ENCODE measurements at places on chromosomes 12 and 14.

DNA sequence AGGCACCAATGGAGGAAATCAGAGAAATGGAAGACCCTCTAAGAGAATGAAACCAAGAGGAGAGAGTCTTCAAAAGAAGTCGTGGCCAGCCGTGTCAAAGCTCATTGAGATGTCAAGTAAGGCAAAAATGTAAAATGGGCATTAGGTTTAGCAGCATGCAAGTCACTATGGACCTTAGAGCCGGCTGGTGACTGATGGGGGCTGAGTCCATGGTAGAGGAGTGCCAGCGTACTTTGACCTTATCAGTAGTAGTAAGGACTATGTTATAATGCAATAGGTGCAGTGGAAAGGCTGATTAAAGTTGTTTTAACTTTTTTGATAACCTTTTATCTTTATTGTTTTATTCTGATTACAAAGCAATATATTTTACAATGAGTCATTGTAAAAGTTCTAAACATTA, 66.5 kb downstream of the ANO6 start:
- no peak for DNase-seq

GRCh38 chr12:109594556-109595317, 21.1 kb downstream of the MVK start:
- DNase-seq = no peak

DNA sequence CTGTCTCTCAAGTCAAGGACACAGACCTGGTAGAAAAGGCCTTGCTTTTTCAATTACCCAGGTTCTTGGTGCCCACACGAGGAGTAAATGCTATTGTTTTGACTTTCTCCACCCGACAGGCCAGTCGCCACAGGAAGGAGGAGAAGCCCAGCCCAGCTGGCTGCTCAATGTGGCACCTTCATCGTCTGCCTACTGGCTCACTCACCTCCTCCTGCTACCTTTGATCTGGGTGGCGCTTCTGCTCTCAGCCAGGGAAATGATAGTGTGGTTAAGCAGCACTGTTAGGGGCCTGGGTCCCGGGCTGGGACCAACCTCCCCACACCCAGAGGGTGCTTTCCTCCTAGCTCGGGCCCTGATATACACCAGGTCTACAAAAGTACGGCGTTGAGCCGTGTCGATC, 75.0 kb upstream of the FZD10 start:
- DNase-seq = no peak

DNA sequence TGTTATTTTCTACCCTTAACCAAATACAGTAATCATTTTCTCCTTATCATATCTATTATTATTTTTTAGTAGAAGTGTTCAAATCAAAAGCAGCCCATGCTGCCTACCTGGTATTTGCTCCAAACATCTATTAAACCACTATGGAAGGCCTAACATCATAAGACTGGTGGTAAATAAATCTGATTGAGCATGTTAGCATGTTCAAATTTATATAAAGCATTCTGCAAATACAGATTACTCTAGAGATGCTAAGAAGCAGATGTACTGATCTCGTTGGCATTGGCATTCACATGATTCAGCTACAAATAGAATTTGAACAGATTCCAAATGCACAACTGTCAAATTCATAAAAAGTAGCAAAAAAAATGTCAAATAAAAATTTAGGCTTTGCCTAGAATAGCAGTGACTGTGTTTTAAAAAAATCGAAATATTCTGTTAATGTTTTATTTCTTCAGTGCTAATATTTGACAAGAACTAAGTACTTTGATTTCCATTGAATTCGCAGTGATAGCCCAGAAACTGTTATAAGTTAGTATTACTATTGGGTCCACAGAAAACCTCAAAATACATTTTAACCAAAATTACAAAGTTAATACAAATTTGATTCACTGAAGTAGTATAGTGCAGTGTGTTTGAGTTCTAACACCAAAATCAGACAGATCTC, 9.4 kb upstream of the OSBPL8 start:
- DNase-seq = no peak

DNA sequence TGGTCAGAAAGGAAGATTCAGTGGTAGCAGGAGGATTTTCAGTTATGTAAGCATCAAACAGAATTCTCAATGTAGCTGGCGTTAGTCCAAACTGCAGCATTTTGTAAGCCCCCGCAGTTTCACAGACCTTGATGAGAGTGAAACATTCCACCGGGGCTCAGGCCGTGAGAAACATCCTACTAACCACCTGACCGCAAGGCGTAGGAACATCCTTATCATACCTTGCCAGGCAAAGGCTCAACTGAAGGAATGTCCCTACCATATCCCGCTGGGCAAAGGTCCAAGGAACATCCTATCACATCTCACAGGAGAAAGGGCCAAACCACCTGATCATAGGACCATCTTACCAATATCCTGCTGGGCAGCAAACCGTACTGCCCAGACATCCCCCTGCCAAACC, 624.8 kb upstream of the TMEM132C start:
- DNase-seq = no peak

- DNase-seq = peak; percentile 65
Observed at GRCh38 chr12:94149119-94149780, 873 bp downstream of the PLXNC1 start.

DNA sequence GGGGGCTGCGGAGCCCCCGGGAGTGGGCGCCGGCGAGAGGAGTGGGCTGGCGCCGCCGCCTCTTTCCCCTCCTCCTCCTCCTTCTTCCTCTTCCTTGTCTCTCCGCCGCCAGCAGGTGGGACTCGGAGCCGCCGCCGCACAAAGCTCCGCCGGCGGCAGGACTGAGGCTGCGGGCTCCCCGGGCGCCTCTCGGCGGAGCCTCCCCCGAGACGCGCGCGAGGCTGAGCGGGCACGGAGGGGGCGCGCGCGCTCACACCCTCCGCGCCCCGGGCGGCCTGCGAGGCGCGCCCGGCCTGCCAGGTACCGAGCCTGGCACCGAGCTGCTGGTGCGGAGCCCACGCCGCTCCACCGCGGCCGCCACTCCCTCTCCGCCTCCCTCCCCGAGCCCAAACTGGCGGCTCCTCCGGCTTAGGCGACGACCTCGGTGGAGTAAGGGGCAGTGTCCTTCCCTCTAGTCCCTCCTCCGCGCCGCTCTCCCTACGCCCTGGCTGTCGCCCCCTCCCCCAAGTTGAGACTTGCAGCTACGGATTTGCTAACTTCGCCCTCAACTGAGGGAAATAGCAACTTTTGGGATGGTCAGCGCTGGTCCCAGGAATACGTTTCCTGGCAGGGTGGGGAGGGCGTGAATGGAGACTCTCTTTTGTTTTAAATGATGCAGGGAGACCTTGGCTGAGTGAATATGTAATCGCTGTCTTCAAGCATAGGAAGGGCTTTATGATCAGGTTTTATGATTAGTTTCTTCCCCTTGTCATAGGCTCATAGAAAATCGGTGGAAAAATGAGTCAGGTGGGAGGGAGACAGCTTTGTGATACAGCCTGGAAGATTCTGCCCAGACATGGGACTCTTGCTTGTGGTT, 199.5 kb upstream of the CAND1 start:
- DNase-seq = peak; percentile 55

- no peak for DNase-seq
Observed at GRCh38 chr12:111006621-111007020, 86.2 kb upstream of the MYL2 start.

- DNase-seq = no peak
Observed at GRCh38 chr12:131399000-131399399, 311.9 kb upstream of the SFSWAP start.

DNA sequence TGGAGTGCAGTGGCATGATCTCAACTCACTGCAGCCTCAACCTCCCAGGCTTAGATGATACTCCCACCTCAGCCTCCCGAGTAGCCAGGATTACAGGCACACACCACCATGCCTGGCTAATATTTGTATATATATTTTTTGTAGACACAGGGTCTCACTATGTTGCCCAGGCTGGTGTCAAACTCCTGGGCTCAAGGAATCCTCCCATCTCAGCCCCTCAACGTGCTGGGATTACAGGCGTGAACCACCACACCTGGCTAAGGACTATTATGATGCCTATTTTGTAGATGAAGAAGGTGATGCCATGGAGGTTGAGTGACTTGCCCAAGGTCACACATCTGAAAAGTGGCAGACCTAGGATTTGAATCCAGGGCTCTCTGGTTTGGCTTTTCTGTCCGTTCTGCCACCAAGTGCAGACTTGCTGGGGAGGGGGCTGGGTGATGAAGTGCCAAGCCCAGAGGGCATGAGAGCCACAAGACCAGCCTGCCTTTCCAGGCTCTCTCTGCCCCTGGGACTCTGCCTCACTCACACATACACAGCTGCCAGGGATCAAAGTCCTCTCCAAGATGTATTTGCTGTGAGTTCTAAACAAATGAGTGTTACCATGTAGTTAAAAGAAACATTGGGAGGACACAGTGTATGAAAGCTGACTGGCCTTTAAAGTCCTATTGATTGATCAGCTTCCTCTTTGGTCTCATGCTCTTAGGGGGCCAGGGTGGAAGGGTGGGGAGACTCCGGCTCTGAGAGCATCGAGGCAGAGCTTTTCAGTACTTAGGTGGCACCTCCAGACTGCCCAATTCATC, 21.3 kb upstream of the RBM19 start:
- DNase-seq = no peak

GRCh38 chr12:131832321-131833231, 4.4 kb downstream of the MMP17 start:
- DNase-seq = no peak

- DNase-seq = no peak
Observed at GRCh38 chr14:91330856-91331255, 86.4 kb upstream of the GPR68 start.

DNA sequence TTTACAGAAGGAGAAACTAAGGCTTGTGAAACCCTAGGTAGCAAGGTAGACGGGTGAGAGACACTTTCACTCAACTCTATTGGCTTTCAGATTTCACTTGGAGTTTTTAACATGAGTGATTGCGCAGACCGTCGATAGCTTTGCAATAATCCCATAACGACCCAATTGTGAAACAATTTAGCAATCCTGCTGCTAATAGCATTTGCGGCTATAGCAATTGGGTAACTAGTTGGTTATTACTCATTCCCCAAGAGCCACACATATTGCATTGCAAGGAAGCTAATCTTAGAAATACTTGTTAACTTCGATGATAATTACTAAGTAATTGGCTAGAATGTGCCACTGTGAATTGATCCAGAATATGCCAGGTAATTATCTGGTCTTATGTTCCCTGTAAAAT, 159.9 kb upstream of the NOS1 start:
- peak; percentile 6 for DNase-seq

DNA sequence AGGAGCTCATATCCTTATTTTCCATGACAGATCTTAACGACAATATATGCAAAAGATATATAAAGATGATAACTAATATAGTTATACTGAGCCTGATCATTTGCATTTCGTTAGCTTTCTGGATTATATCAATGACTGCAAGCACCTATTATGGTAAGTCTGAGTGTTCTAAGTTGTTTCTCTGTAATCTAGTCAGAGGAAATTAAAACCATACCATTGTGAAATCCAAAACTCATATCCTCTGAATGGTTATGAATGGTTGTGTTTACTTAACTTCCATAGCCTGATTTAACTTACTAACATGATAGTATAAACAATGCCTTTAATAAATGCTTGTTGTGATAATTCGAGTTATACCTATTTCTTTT, 760 bp downstream of the TMEM19 start:
- no peak for DNase-seq

DNA sequence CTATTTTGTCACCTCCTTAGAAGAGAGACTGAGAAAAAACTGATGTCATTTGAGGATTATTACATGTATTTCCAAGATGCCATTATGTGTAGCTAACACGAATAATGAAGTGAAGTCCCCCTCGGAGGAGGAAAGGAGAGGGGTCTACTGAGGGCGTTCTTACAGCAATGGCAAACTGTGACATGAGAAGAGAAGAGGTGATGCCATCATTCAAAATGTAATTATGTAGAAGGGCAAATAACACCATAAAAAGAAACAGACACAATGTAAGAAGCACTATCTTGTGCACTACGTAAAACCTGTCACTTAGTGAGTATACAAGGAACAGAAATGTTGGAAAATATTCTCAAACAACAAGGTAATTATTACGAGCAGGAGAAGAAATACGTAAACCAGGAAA, 126.5 kb downstream of the NELL2 start:
- DNase-seq = no peak

DNA sequence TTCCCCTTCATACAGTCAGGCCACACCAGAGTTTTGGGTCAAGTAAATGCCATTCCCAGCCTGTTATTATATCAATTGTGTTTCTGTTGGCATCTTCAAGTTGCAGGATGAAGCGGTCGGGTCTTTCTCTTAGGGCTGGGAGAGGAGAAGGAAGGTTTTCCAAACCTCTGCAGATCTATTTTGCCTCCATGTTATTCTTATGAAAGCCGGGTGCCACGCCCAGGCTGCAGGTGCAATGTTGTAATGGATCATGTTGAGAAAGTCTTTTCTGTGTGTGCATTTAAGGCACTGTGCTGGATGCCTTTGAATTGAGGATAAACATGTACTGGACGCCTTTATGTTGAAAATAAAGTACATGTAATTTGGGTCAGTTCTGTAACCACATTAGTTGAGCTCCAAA, 164.4 kb upstream of the HIF1A start:
- DNase-seq = no peak

GRCh38 chr12:99036566-99036965, 391.5 kb downstream of the APAF1 start:
- DNase-seq = no peak

GRCh38 chr12:114476159-114476558, 70.2 kb upstream of the TBX5 start:
- no peak for DNase-seq

GRCh38 chr14:88790501-88791251, 2.1 kb downstream of the EML5 start:
- DNase-seq = no peak

- no peak for DNase-seq
Observed at GRCh38 chr12:53602176-53602864, 23.9 kb downstream of the ATF7 start.

DNA sequence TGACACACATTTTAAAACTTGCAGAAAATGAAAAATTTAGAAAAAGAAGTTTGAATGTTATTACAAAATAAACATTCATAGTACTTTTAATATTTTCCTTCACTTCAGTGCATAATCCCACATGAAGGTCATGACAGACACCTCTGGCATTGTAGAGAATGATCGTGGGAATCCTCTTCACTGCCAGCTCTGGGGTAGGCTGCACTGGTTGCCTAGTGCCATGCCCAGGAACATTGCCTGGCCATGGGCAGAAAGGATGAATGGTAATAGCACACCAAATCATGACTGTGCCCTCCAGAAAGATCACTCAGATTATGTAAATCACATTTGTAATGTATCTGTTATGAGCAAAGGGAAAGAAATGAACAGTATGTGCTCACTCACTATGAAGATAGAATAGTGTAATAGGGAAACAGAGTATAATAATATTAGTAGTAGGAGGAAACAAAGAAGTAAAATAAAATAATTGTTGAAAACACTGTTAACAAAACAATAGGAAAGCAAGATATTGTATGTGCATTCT, 161.6 kb downstream of the PLCZ1 start:
- DNase-seq = no peak

GRCh38 chr14:41446008-41446407, 160.7 kb upstream of the LRFN5 start:
- no peak for DNase-seq
